ENCODE measurements at places on chromosomes 4 and X.

- DNase-seq = no peak
These were observed 49.3 kb upstream of the IL21 start for GRCh38 chr4:122669911-122670738.

DNA sequence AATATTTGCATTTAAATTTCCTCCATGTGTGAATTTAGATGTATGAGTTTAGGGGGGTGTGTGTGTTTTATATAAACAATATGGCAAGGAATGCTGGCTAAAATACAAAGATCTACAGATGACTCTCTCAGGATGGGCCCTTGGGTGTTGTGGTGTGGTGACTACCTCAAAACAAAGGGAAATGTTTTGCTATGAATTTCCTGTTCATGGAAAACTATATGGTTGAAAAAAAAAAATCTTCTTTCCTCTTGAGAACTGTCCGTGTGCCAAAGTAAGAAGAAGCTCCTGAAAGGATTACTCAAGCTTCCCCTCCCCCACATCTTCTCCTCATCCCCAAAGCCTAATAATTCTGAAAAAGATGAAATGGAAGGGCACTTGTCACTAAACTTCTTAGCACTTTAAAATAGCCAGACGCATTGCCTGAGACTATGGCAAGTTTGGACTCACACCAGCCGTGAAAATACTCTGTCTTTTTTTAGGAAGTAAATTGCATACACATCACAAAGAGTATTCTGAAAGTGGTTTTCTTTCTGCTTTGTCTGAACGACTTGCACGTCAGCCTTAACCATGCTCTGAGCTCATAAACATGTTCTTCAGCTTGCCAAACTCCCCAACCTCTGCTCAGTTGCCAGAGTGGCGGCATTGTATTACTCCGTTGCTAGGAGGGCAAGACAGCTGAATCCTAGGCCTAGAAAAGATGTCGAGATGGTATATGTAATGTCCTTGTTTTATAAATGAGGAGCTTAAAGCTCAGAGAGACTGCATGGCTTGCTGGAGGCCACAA lies 250.4 kb upstream of the JADE1 start:
- no peak for DNase-seq

- DNase-seq = no peak
These were observed 185.7 kb upstream of the TBL1X start for GRCh38 chrX:9279234-9279544.

DNA sequence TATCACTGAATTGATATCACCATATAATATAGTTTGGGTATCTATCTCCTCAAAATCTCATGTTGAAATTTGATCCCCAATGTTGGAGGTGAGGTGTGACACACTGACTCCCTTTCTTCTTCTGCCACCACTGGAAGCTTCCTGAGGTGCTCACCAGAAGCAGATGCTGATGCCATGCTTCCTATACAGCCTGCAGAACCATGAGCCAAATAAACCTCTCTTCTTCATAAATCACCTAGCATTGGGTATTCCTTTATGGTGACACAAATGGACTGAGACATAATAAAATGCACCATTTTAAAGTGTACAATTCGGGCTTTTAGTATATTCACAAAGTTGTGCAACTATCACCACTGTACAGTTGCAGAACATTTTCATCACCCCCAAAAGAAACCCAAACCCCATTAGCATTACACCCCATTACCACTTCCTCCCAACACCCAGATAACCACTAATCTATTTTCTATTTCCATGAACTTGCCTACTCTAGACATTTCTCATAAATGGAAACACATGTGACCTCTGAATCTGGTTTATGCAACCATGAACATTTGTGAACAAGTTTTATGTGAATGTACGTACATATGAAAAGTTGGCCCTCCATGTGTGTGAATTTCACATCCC lies 148.9 kb downstream of the OPHN1 start:
- no peak for DNase-seq

GRCh38 chrX:130224810-130225209 lies 43.9 kb downstream of the ZNF280C start:
- DNase-seq = no peak

- no peak for DNase-seq
These were observed at the start of gene HTR2C for GRCh38 chrX:114583646-114584374. Gene HTR2C, plus strand, starts transcription at chrX:114584086. Its CDS starts 142,851 bp downstream, at chrX:114726937.

GRCh38 chrX:119040432-119040831 lies 32.4 kb upstream of the CT47C1 start:
- no peak for DNase-seq

- DNase-seq = no peak
These were observed 318.3 kb downstream of the GLUD2 start for GRCh38 chrX:121365572-121366161.

DNA sequence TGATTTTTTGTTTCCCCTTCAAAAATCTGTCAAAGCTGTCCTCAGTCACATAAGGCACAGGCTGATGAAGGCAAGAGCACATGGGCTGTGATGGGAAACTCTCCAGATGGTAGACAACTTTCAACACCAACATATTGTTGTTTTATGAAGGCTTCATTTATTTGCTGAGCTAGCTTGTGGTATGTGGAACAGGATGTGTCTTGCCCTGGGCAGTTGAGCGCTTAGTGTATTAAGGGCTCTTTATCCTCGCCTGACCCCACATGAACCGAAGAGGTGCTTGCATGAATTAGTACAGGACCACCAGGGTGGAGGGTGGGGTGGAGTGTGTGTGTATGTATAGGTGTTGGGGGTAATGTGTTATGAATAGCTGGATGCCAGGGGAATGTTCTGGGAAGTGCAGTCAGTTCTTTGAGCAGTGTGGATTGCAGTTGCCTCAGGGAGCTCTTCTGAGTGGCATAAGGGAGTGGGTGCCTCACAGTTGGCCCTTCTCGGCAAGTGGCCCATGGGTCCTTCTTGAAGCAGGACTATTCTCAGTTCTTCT lies 103.1 kb downstream of the PHEX start:
- DNase-seq = no peak

DNA sequence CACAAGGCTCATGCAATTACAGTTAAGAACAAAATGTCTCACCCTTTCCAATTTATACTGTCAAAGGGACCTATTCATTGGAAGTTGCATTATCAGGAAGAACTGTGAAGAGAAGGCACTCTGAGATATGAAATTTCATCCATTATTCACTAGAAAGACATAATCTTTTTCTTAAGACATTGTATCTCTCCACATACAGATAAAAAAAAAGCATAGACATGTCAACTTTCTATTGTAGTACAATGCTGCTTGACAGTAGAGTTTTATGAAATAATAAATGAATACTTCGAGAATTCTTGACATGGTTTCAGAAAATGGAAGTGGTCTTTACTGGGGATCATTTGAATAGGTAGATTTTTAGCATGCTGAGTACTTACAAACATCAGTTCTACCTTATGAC lies 545.0 kb downstream of the TMA16 start:
- no peak for DNase-seq

DNA sequence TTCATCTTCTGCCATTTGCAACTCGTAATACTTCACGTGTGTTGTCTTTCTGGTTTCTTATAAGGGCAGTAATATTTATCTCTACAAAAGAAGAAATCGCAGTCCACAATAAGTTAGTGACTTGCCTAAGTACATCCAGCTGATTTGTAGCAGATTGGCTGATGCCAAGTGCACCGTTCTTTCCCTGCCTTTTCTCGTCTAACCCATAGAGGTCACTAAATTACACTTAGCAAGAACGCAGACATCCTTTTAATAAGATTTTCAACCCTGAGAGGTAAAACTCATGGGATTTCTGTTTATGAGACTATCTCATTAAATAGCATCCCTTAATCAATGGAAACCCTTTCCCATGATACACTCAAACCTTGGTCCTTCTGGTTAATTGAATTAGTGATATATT lies 408.6 kb upstream of the ACTRT1 start:
- DNase-seq = no peak

- no peak for DNase-seq
These were observed 14.3 kb downstream of the RNF4 start for GRCh38 chr4:2483237-2483636.

DNA sequence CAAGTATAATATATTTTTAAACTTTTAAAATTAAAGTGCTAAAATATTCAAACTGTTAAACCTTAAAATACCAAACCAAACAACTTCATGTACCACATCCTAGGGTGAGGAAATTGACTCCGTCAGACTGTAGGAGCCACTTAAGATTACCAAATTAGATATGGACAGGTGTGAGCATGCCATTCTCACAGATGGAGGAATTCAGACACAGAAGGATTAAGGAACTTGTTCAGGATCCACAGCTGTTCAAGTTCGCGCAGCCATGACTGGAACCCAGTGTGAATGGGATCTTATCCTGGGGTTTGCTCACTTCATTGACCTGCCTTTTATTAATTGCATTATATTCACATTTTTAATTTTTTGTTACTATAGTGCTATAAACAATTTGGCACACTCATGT lies 224.9 kb upstream of the PCDH7 start:
- no peak for DNase-seq

GRCh38 chr4:126004941-126005340 lies 690.2 kb downstream of the FAT4 start:
- DNase-seq = no peak

DNA sequence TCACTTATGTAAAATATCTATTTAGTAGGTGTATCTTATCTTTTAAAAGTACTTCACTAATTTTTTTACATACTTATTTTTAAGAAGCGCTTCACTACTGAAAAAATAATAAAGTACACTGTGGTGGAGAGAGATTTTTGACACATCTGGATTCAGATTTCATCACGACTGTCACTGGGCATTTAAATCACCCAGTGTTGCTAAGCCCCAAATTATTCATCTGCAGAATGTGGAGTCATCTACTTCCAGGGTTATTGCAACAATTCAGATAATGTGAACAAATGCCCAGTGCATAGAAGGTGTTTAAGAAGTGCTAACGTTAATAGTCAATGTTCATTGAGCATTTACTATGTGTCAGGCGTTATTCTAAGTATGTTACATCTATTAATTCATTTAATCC lies 41.8 kb downstream of the AASDH start:
- DNase-seq = no peak

- DNase-seq = no peak
These were observed 97.0 kb upstream of the LANCL3 start for GRCh38 chrX:37474478-37474877.

DNA sequence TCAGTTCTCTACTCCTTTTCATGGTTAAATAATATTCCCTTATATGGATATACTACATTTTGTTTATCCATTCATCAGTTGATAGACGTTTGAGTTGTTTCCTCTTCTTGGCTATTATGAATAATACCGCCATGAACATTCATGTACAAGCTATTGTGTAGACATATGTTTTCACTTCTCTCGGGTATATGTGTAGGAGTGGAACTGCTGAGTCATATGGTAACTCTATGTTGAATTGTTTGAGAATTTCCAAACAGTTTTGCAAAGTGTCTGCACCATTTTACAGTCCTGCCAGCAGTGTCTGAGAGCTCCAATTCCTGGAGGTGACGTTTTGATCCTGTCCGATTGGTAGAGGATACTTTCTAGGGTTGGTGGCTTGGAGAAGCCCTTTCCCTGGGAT lies 23.6 kb downstream of the PLAC1 start:
- DNase-seq = no peak

- DNase-seq = no peak
These were observed 1905.4 kb downstream of the C4orf33 start for GRCh38 chr4:131001371-131001770.

DNA sequence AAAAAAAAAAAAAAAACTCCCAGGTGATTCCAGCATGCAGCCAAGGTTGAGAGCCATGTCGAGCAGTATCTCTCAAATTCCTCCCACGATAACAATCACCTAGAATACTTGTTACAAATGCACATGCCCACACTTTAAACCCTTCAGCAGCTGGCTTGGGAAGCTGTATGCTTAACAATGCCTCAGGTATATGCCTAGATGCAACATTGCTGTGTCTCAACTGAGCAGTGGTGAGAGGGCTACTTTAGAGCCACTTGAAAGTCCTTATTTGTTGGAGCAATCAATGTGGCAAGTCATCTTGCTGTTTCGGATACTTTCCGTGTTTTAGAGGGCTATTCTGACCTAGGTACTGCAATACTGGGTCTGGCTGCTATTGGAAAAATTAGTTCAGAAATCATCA lies 487.4 kb downstream of the INPP4B start:
- no peak for DNase-seq

DNA sequence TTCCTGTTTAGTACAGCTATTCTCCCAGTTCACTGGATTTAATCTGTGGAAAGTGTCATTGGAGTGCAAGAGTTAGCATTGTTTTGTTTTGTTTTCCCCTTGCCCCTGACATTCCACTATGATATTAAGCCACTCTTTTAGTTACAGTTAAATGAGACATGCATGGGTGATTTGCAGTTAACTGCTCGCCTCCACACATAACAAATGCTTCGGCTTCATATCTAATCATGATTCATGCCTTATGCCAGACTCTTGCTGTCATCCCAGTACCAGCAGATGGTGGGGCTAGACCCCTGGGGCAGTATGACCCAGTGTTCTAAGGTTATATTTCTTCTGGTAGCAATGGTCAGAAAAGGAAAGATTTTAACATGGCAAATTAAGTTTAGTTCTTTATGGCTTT lies 80.1 kb downstream of the RAP1GDS1 start:
- no peak for DNase-seq

- no peak for DNase-seq
These were observed 199.9 kb upstream of the ATP6AP2 start for GRCh38 chrX:40380655-40381488.

GRCh38 chrX:69255441-69256290 lies 90.4 kb upstream of the PJA1 start:
- no peak for DNase-seq

DNA sequence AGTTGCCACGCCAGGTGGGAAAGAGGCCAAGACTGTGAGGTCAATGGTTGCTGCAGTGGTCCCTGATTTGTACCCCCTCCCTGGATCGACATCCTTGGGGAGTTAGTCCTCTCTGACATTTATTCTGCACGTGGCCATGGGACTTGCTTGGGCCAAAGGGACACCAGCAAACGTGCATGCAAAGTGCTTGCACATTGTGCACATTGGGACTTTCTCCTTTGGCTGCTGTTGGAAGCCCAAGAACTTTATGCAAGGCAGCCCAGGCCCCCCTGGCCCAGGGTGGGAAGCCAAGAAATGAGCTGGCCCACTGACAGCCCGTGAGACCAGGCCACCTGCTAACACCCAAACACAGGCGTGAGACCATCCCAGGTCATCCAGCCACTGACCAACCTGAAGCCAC lies 38.1 kb downstream of the SLC2A9 start:
- DNase-seq = no peak

Measured in activated gamma-delta T cell (primary cell).